ENCODE measurements at places on chromosomes 7 and 10.

- no peak for DNase-seq
These were observed 28.2 kb downstream of the TDRD1 start for GRCh38 chr10:114207349-114207748.

DNA sequence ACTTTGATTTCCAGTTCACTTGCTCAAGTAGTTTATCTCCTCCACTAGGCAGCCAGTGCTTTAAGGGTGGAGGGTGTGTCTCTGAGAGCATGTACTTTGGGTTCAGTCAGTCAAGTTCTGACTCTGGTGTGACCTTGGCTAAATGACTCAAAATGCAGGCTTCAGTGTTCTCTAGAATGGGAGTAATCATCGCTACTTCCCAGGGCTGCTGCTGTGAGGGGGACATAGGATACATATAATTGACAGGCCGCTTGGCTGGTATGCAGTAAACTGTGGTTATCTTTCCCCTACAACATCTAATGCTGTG, 3.5 kb downstream of the PTPRE start:
- DNase-seq: no peak

DNA sequence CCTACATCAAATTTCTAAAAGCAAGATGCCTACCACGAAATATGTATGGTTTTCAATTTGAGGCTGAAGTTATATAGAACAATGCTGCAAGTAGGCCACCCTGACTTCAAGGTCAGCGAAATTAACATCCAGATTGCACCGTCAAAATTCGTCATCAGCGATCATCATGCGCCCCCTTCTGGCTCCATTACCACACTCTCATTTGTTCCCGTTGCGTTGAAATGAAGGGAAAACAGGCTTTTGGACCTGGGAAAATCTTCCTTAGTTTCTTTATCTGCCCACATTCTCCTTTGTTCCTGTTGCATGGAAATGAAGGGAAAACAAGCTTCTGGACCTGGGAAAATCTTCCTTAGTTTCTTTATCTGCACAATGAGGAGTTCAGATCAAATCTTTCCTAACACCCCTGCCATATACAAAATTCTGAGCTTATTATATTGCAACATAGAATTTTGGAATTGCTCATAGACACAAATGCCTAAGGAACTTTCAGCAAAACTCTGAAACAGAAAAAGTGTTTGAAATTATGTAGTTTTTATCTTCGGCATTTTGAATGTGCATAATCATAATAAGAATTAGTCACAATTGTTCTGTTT, 98.2 kb upstream of the PRKCQ start:
- DNase-seq: no peak

- no peak for DNase-seq
These were observed 89.1 kb downstream of the NEUROD6 start for GRCh38 chr7:31251441-31251840.

Data from right lobe of liver (tissue), 6 donors.